Placental pericyte (primary cell): ENCODE measurements at places on chromosomes 2 and 18. TPM values are rescaled to one million over a fixed set of nuclear protein-coding genes. Genes with fewer than 3 reads are reported as not detected.

TMEM87B gene
- total RNA-seq, result 65.6 and 77.0 TPM in 2 replicates

ABCG5 gene
- not detected in 2 replicates for total RNA-seq

NT5C1B gene
- not detected in 2 replicates for total RNA-seq

GCKR gene
- 0.43 TPM in 1 of 2 replicates, not detected in the other for total RNA-seq

RNF144A gene
- total RNA-seq, result 0.22 and 3.9 TPM in 2 replicates

CYP27C1 gene
- total RNA-seq, result not detected in 2 replicates

LIPT1 gene
- 2.0 and 4.4 TPM in 2 replicates for total RNA-seq

RESP18 gene
- not detected in 2 replicates for total RNA-seq

SETBP1 gene
- 0.44 and 2.0 TPM in 2 replicates for total RNA-seq

SLC11A1 gene
- total RNA-seq, result under 0.01 and 0.14 TPM in 2 replicates

REG1B gene
- not detected in 2 replicates for total RNA-seq

STARD6 gene
- total RNA-seq, result not detected in 2 replicates

SERPINB10 gene
- 0.57 and 1.1 TPM in 2 replicates for total RNA-seq

TSHZ1 gene
- 7.7 and 9.0 TPM in 2 replicates for total RNA-seq

MAP3K19 gene
- not detected in 2 replicates for total RNA-seq

AOX1 gene
- total RNA-seq, result 1.8 and 11.9 TPM in 2 replicates

REG3G gene
- not detected in 2 replicates for total RNA-seq

CD8B2 gene
- not detected in 2 replicates for total RNA-seq

FASTKD1 gene
- total RNA-seq, result 6.3 and 22.8 TPM in 2 replicates

ZNF804A gene
- 0.22 and 5.2 TPM in 2 replicates for total RNA-seq

SLC4A5 gene
- total RNA-seq, result 0.29 and 0.44 TPM in 2 replicates

GALR1 gene
- not detected in 2 replicates for total RNA-seq

LIPG gene
- total RNA-seq, result 38.1 and 59.4 TPM in 2 replicates

SCYGR4 gene
- not detected in 2 replicates for total RNA-seq

MREG gene
- total RNA-seq, result 1.1 and 3.0 TPM in 2 replicates

ANKRD39 gene
- 3.1 and 10.3 TPM in 2 replicates for total RNA-seq

SLC39A6 gene
- 96.7 and 100 TPM in 2 replicates for total RNA-seq

RNF152 gene
- 18.2 and 127 TPM in 2 replicates for total RNA-seq

MGAT4A gene
- 0.14 and 0.22 TPM in 2 replicates for total RNA-seq

RGPD3 gene
- 0.22 and 0.29 TPM in 2 replicates for total RNA-seq

AMER3 gene
- total RNA-seq, result not detected in 2 replicates

SRD5A2 gene
- total RNA-seq, result not detected in 2 replicates

IMMT gene
- total RNA-seq, result 70.7 and 92.1 TPM in 2 replicates

ALPG gene
- total RNA-seq, result not detected in 2 replicates

MFSD6 gene
- total RNA-seq, result 9.7 and 10.7 TPM in 2 replicates

LIMS2 gene
- total RNA-seq, result 8.6 and 9.6 TPM in 2 replicates

PLEK gene
- total RNA-seq, result 1.3 TPM in 1 of 2 replicates, not detected in the other

NLRC4 gene
- total RNA-seq, result not detected in 2 replicates

VWA3B gene
- not detected in 2 replicates for total RNA-seq

SH2D6 gene
- not detected in 2 replicates for total RNA-seq

BCL11A gene
- 0.88 and 1.6 TPM in 2 replicates for total RNA-seq

COLEC12 gene
- 15.0 and 28.9 TPM in 2 replicates for total RNA-seq
